ENCODE measurements at places on chromosomes 1 and 21.

DNA sequence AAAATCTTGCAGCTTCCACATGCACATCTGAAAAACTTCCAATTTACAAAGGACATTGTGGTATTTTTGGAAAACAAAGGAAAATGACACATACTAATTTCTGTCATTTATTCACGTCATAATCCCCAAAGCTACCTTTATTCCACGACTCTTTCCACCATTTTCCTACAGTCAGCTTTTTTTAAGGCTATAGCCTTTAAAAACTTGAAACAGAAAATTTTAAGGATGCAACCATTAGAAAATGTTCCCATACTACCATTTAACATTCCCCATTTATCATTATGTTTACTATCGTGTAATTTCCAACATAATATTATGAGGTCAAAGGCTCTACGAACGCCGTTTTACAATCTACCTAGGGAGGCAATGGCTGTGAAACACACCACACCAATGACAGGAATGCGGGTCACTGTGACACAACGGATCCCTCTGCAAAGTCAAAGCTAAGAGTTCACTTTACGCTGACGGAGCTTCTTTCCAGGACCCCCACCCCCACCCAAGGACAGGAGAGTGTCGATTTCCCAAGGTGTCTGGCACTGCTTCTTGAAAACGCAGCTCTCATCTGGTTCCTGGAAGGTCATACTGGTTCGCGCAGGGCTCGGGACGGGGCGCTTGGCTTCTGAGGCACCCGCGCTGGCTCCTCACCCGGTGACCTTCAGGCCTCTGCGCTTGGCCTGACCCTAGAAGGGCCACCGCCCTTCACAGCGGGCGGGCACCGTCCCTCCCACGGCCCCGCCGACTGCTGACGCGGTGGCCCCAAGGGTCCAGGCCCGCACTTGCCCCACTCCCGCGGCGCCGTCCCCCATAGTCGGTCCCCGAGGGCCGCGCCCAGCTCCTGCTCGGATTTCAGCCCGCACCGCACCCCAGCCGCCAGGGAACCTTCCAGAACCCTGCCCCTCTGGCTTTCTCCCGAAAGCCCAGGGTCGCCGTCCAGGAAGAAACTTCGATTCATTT is 50.5 kb upstream of the ATF3 start:
- DNase-seq = peak; percentile 44

- DNase-seq = no peak
Measured at GRCh38 chr21:18518054-18518481, 114.5 kb upstream of the TMPRSS15 start.

DNA sequence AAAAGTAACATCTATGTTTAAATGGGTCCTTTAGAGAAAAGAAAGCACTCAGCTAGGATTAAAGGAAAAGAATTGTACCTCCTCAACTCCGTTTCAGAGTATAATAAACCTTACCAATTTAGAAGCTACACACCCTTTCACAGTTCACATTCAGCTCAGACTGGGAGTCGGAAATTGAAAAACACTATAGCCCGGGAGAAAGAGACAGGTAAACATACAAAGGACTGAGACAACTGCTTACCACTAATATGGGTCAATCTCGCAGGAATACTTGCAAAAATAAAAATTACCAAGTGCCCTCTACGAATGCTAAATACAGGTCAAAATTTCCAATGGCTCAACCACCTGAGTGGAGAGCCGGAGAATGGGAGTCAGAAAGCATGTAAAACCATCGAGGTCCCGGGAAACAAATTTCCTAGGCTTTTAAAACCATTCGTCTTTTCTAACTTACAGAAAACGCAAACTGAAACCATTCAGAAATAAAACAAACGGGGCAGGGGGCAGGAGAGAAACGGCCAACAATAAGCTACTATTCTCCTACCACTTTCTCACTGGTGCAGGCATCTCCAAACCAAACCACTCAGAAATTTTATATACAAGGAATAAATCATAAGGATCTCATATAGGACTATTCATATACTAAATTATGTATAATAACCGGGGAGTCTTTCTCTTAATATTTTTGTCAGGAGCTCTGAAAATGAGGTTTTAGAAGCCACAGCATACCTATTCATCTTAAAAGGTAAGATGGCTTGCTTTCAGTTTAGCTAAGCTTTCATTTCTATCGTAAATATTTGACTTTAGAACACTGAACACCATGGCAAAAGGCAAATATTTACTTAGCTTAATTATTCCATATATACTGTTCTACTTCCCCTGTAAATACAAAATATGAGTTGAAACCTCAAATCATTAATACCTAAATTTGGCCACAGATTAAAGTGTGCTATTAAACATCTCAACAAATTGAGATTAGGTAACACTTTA is 136.5 kb downstream of the RERE start:
- DNase-seq = peak; percentile 31

DNA sequence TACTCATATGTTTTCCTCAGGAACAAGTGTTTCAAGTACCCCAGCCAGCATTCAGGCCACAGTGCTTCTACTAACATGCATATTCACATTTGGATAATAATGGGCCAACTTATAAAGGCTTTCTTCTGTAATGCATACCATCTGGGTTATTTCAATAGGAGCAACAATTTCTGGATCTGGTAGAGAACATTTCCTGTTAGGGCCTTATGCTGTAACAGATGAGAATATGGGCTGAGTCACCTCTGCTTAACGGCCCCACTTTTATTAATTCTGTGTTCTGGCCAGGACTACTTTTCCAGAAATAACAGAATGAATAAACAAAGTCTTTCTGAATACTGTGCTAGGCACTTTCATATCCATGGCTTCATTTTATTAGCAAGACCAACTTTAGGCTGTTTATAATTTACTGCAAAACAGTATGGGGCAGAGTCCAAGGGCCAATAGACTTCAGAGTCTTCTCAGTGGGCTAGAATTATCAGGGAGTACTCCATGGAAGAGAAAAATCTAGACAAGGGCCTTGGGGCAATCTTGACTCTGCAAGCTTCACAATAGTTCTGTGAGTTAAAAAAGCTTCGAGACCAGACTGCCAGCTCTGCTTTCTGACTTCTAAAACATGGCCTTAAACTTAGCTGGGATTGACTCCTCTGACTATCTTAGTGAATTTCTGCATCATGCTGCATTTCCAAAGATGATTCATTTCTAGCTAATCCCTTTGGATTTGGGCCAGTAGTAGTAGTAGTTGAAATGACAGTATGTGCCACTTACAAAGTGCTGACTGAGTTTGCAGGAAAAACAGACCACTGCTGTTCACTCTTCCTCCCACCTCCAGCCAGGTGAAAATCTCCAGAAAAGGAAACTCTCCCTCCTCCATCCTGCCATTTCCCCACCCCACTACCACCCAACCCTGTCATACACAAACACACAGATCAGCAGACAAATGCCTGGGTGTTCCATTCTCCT is 8.2 kb upstream of the SSX2IP start:
- no peak for DNase-seq

DNA sequence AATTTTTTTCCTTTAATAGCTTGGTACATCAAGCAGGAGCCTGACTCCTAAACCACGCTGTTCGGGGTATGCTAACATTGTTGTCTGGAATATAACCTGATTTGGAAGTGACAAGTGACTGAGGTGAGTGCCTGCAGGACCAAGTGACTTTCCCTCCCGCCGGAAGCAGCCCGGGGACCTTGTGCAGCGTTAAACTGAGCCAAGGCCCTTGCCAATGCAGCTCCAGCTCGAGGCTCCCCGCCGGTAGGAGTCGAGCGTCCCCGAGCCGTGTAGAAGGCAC is 716 bp upstream of the MTARC1 start:
- no peak for DNase-seq

DNA sequence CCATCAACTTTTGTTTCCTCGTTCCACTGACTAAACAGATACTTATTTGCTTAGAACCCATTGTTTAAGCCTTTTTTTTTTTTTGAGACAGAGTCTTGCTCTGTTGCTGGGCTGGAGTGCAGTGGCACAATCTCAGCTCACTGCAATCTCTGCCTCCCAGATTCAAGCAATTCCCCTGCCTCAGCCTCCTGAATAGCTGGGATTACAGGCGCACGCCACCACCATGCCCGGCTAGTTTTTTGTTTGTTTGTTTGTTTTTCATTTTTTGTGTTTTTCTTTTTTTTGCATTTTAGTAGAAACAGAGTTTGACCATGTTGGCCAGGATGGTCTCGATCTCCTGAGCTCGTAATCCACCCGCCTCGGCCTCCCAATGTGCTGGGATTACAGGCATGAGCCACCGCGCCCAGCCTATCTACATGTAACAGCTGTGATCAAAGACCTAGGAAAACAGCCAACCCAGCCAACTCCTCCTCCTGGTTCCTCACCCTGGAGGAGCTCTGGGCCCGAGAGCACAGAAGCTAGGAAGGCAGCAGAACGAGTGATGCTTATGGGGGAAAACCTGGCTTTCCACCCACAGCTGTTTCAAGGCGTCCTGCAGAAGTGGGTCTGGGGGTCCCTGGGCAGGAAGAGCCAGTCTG is 32.9 kb downstream of the KCNN3 start:
- DNase-seq = no peak

DNA sequence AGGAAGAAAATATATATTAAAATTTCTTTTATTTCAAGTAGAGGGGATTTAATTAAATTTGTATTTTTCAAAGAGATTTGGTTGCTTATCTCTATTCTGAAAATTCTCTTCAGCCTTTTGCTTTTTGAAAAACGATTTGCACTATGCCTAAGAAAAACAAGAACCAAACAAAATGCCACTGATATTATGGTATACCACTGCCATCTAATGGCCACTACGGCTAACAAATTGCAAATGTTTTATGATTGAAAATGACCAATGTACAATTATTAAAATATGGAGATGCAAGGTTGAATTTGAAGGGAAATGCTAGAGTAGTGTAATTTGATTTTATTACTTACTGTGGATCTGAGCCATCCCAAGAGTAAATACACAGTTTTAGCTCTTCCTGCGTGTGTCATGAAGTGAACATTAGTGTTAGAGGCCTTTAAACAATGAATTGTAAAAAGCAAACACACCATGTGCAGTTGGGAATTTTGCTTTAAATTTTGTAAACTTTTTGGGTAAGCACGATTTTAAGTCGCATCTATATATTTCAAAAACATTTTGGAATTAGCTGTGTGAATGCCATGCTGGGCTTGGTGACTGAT is 137.4 kb upstream of the USP25 start:
- peak; percentile 64 for DNase-seq

DNA sequence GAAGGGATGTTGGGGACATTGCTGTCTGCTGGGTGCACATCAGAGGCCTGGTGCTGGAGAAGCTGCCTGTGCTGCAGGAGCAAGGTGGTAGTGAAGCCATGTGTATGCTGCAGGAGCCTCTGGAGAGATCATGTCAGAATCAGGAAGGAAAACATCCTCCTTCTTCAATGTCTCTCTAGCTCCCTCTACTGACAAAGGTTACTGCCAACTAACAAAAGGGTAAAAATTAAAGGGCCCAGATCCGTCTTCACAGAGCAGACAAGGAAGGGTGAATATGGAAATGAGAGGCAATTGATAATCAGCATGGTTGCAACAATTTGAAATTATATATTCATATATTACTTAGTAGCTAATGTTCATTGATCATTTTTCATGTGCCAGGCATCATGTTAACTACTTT is 32.2 kb downstream of the FAM177B start:
- no peak for DNase-seq

DNA sequence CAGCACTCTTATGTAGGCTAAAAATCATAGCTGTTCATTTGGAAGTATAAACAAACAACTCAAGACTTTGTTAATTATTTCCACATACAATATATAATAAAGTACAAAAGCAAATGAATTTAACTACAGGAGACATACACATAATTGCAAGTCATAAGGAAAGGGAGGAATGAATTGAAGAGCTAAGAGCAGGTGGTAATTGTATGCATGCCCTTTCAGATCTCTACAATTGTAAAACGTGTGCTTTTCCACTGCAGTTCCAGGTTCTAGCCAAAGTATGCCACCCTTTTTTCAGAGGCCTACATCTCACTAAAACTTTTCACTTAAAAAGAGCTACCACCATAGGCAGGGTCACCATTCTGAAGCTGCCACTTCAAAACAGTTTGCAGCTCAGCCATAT is 42.8 kb upstream of the HP1BP3 start:
- DNase-seq = no peak

GRCh38 chr1:230145953-230146476 is 79.0 kb downstream of the GALNT2 start:
- peak; percentile 15 for DNase-seq
